ENCODE measurements at places on chromosomes 3 and 15.

- DNase-seq: no peak
Observed at GRCh38 chr15:40826423-40827075, 2.0 kb downstream of the PPP1R14D start.

- DNase-seq: no peak
Observed at GRCh38 chr3:127167315-127168043, 25.5 kb upstream of the PRR23E start.

GRCh38 chr3:123186695-123187094 is 15.0 kb upstream of the SEC22A start:
- DNase-seq: no peak

GRCh38 chr3:71016178-71016845 is 567.2 kb downstream of the FOXP1 start:
- no peak for DNase-seq

GRCh38 chr3:46565077-46565476 is 1.0 kb downstream of the LRRC2 start:
- DNase-seq: no peak

- no peak for DNase-seq
Observed at GRCh38 chr15:71807125-71807629, 3.2 kb upstream of the NR2E3 start.

- no peak for DNase-seq
Observed at GRCh38 chr3:114362815-114363214, 69.0 kb downstream of the TIGIT start.

DNA sequence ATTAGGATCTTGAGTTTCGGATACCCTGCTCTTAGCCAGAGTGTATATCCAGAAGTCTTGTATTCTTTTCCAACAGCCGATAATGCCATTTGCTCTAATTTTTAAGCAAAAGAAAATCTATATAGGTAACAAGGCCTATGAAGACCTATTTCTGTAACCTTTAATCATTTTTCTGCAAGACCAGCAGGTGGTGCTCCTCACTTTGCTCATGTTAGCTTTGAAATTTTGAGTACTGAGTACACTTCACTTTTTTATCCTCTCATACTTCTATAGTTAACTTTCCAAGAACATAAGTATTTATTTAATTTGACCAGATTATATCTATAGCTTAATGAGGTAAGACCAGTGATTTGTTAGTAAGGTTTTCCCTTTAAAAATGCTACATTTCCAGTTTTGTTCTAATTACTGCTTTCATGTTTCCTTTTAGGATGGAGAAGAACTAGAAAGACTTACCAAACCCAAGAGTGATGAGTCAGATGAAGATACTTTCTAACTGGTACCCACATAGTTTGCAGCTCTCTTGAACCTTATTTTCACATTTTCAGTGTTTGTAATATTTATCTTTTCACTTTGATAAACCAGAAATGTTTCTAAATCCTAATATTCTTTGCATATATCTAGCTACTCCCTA is 20.5 kb downstream of the SLC35A5 start:
- DNase-seq: no peak

- DNase-seq: no peak
Observed at GRCh38 chr3:194237110-194237509, 101.2 kb downstream of the HES1 start.

DNA sequence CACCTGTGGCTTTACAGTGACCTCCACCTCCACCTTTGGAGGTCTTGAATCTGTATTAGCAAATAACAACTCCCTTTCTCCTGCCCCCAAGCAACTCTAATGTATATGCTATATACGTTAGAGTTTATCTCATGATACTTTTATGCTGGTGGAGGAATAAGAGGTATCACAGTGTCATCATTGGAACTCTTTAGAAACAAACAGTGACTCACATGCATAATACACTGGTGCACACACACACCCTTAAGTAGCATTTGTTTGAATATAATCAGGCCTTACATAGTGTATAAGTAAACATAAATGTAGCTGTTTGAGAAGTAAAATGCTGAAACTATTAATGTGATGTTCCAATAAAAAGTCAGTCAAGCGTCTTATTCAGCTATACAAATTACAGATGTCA is 280.2 kb upstream of the C2CD4B start:
- DNase-seq: no peak

- no peak for DNase-seq
Observed at GRCh38 chr15:65730549-65731172, 61.4 kb downstream of the DENND4A start.

DNA sequence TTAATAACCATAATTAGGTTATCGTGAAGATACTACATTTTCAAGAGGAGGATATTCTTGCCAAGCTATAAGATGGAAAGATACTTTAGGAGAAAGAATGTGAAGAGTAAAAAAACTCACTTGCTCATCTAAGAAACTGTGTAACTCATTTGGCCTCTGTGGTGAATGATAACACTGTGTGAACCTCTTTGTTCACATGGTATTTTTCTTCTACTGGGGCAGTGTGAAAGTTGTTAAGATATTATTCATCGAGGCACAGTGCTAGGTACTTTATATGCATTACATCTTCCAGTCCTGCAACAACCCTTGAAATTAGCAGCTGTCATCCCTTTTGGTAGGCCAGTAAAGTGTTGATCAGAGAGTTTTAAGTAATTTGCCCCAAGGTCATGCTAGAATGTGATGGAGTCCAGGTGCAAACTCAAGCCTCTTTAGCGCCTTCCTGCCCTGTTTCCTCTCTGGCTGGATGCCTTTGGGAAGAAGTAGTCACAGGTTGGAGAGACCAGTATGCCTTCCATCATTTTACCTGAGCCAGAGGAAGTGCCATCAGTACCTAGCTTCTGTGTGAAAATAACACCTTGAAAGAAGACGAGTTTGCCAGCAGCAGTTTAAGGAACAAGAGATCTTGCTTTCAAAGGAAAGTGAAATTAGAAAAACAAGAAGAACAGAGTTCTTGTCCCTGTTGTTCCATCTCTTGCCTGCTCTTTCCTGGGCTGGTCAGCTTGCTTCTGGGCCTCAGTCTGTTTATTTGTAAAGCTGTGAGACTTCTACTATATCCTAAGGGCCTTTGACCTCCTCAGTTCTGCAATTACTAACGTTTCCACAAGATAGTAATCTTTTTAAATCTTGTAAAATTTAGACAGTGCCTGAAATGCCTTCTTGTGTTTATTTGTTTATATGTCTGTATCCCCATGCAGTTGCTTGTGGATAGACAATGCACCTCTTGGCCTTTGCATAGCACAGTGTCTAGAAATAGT is 179.3 kb downstream of the FNDC3B start:
- DNase-seq: no peak

GRCh38 chr15:25701721-25702465 is 161.2 kb downstream of the ATP10A start:
- DNase-seq: no peak

- no peak for DNase-seq
Observed at GRCh38 chr3:46056686-46057085, 29.4 kb upstream of the XCR1 start.

- no peak for DNase-seq
Observed at GRCh38 chr15:58314593-58315216, 117.1 kb upstream of the LIPC start.

GRCh38 chr3:18740631-18741583 is 315.8 kb upstream of the SATB1 start:
- DNase-seq: no peak

- DNase-seq: no peak
Observed at GRCh38 chr3:152818027-152818426, 16.9 kb upstream of the P2RY1 start.

- no peak for DNase-seq
Observed at GRCh38 chr15:52678468-52679231, 538 bp downstream of the ATOSA start.

- no peak for DNase-seq
Observed at GRCh38 chr3:34077417-34078195, 279.2 kb downstream of the PDCD6IP start.

DNA sequence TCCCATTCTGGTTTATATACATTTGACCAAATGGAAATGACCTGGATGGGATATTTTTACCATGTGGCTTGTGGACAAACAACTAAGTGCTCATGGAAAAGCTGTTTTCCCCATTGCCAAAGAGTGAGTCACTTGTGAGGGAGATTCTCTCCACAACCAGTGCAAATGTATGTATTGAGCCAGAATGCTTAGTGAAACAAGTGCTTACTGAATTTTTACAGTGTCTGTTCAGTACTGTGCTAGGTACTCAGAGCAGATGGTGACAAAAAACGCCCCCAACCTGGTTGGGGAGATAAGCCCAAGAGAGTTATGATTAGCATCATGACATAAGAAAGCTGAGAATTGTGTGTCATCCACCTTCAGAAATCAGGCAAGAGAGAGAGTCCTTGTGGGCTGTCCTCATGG is 2.3 kb downstream of the CHP1 start:
- DNase-seq: no peak

DNA sequence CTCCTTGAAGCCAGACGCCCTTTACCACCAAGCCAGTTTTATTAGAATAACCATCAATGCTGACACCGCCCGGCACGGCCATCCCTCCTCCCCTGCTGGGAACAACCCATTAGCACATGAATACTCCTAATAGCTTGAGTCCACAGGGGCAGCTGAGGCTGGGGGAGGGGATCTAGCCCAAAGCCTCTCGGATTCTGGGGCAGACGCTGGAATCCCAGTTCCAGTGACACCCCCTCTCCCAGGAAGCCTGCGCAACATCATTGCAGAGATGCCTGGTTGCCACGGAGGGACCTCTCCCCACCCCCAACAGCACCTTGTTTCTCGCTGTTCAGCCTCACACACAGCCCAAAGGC is 1.2 kb upstream of the LINGO1 start:
- DNase-seq: peak; percentile 94

Measured in iPS DF 19.7 (cell line).